Natural killer cell treated with Interleukin-12 subunit alpha and Interleukin-12 subunit beta and Interleukin-15 and Interleukin-18, amount 100 ng/mL, for 72 hours (primary cell): ENCODE measurements at places on chromosomes 7 and 10. TPM values are rescaled to one million over a fixed set of nuclear protein-coding genes. Genes with fewer than 3 reads are reported as not detected.

DNA sequence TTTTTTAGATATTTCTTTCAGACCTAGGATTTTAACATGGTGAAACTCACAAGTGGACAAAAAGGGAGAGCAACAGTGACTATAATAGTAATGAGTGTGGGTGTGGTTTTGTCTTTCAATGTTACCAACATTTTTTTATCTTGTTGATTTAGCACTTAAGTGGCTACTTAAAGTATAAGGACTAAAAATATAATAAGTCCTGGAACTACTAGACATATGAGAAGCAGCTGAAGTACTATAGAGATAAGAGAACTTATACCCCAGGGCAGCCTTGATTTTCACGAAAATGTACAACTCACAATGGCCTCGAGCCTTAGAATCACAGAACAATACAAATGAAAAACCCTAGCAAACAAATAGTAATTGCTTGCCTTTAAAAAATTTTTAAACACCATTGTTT is 1151.8 kb downstream of the TYW1 start:
- DNase-seq: no peak
- no peak overlapping the region for H3K27ac ChIP-seq
- no peaks in the 10 kb centered on the region for H3K4me1 ChIP-seq
- H3K36me3 ChIP-seq: peaks cover 6% of the 10 kb centered on the region
- H3K4me3 ChIP-seq: no peak overlapping the region

GRCh38 chr7:92534572-92534971 is 6.0 kb downstream of the RBM48 start:
- no peak overlapping the region for H3K4me3 ChIP-seq
- DNase-seq: no peak
- no peak overlapping the region for H3K27ac ChIP-seq
- H3K27me3 ChIP-seq: no peaks in the 10 kb centered on the region

DNA sequence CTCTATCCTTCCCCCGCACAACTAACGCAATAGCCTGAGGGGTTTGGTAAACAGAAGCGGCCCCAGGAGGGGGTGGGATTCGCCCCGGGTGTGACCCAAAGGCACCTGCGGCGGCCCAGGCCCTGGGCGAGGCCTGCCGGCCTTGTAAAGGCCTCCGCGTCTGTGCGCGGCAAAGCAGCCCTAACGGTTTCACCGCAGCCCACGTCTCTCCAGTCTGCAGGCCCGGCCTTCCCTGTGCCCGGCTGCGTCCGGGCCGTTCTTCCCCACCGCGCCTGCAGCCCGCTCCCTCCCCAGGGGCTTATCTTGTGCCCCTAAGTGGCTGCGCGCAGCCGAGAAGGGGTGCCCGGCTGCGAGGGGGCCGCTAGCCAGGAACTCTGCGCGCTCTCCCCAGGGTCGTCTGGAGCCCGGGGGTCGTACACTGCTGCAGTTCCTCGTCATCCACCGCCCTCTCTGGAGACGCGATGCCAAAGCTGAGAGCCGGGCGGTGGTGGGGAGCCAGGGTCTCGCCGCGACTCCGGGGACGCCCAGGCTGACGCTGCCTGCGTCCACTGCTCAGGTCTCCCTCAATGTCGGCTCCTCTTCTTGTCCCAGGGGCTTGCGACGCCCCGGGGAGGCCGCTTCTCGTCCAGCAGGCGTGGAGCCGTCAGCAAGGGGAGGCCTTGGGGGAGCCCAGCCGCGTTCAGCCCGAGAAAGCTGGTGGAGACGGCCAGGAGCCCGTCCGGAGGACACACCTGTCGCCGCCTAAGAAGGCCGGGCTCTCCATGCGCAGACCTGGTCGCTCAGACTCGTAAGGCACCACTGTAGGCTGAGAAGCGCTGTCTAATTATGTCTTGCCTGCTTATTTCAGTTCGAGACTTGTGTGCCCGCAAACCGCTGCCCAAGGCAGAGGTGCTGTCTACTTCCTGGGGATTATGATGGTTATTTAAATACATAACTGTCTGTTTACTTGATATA is 132.3 kb downstream of the SPAG6 start:
- DNase-seq: no peak
- no peak overlapping the region for H3K27ac ChIP-seq
- peaks cover 33% of the 10 kb centered on the region for H3K4me1 ChIP-seq
- peaks cover 46% of the 10 kb centered on the region for H3K27me3 ChIP-seq

- H3K27ac ChIP-seq: no peak overlapping the region
- no peaks in the 10 kb centered on the region for H3K27me3 ChIP-seq
- H3K36me3 ChIP-seq: peaks cover 4% of the 10 kb centered on the region
These were observed 410.5 kb downstream of the PAXIP1 start for GRCh38 chr7:154592388-154592787.

DNA sequence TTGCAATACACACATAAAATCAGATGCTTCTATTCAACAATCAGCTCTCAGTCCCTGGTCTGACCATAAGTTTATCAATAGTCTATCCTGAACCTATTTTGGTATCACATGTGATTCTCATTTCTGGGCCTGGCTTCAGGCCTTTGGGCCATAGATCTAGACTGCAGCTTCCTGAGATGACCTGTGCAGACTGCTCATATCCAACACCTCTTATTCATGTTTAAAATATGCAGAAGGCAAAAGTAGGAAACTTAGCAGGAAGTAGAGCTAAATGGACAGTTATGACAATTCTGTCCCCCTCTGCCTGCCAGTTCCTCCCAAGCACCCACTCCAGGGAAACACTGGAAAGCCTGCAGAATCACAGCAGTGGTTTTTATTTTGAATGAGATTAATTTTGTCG is 53.3 kb downstream of the C7orf25 start:
- H3K4me1 ChIP-seq: no peaks in the 10 kb centered on the region
- H3K4me3 ChIP-seq: no peak overlapping the region
- H3K36me3 ChIP-seq: peaks cover 11% of the 10 kb centered on the region
- H3K27ac ChIP-seq: no peak overlapping the region

DNA sequence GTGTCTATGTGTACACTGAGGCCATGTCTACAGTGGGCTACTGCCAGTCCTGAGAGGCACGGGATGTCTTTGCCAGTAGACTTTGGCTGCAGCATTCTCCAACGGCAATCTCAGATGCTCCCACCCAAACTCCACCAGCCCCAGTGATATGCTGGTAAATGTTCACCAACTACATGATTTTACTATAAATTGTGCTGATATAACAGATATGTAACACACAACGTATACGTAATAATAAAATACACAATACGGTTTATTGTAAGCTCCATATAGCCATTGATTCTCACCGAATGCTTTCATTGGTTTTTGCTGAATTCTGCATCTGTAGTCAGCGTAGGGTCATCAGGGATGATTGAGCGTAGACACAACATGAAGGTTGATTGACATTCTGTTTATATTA is 47.3 kb upstream of the C7orf33 start:
- H3K27ac ChIP-seq: no peak overlapping the region
- H3K36me3 ChIP-seq: no peaks in the 10 kb centered on the region
- peaks cover 4% of the 10 kb centered on the region for H3K27me3 ChIP-seq
- no peak overlapping the region for H3K4me3 ChIP-seq

DNA sequence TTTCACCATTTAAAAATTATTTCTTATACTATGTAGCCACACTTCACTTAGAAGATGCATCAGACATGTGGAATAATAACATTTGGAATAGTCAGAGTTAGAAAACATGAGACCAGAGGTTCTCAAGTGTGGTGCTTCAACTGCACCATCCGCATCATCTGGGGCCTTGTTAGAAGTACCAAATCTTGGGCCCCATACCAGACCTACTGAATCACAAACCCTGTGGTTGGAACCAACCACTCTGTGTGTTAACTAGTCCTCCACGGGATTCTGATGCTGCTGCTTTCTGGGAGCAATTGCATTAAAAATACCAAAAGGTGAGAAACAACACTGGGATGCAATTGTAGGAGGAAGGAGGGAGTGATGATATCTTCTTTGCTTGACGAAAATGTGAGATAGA is 125.2 kb downstream of the GNAT3 start:
- no peaks in the 10 kb centered on the region for H3K4me1 ChIP-seq
- no peak overlapping the region for H3K4me3 ChIP-seq
- no peak for DNase-seq
- H3K27me3 ChIP-seq: no peaks in the 10 kb centered on the region
- H3K27ac ChIP-seq: no peak overlapping the region

DNA sequence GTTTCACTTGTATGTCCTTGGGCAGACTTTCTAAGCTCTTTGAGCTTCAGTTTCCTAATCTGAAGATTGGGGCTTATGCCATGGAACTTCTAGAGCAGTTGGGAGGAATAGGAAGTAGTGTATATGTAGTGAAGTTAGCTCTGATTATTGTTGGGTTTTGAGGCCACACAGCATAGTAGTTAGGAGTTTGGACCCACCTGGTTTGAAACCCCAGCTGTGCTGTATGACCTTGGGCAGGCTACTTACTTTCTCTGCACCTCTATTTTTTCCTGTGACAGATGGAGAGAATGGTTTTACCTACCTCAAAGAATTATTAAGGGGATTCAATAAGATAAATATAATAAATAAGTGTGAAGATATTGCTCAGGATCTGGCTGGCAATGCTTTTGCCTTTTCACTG is 61.4 kb upstream of the ADRB1 start:
- peaks cover 8% of the 10 kb centered on the region for H3K4me1 ChIP-seq
- H3K27ac ChIP-seq: no peak overlapping the region
- peaks cover 4% of the 10 kb centered on the region for H3K27me3 ChIP-seq
- no peaks in the 10 kb centered on the region for H3K36me3 ChIP-seq

DNA sequence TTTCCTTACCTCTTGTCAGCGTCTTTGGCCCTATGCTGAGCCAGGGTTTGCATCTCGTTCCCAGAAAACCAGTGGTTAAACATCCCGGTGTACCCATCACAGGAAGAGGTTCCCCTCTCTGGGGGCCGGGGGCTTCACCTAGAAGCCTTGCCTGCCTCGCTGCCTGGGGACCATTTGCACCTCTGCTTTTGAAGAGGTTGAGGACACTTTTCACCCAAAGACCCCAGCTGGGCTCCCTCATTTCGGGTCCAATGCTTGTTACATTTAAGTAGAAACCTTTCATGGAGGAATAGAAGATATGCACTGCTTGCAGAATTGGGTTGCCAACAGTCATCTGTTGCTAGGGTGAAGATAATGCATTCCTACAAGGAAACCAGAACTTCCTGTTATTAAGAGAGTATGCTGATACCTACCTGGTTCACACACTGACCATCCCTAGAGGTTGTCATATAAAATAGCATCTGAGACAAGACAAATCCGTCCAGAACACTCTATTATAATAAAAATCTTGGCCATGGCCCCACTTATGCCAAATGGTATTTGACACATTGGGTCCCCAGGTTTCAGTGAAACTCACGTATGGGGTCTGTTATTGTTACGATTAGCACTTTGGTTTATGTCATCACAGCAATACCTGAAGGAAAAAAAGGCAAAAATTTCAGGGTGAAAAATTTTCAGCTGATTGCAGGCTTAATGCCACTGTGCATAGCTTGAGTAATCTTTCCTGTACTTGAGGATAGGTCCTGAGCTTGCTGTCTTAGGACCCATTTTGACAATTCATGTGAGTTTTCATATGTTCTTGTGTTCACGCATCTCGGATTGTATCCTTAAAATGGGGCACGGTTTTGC is 917 bp downstream of the ZNF365 start:
- H3K27ac ChIP-seq: no peak overlapping the region
- DNase-seq: no peak
- peaks cover 3% of the 10 kb centered on the region for H3K27me3 ChIP-seq
- no peaks in the 10 kb centered on the region for H3K36me3 ChIP-seq
- peak overlapping the region; percentile 88 for H3K4me3 ChIP-seq

- H3K4me3 ChIP-seq: no peak overlapping the region
- no peaks in the 10 kb centered on the region for H3K36me3 ChIP-seq
- DNase-seq: no peak
- no peak overlapping the region for H3K27ac ChIP-seq
These were observed 15.1 kb downstream of the TTYH3 start for GRCh38 chr7:2646680-2647571.

GRCh38 chr10:124647421-124648130 is 96.6 kb downstream of the FAM53B start:
- peaks cover 69% of the 10 kb centered on the region for H3K4me1 ChIP-seq
- peak overlapping the region; percentile 67 for H3K27ac ChIP-seq
- no peak for DNase-seq
- peak overlapping the region; percentile 93 for H3K4me3 ChIP-seq
- no peaks in the 10 kb centered on the region for H3K36me3 ChIP-seq

DNA sequence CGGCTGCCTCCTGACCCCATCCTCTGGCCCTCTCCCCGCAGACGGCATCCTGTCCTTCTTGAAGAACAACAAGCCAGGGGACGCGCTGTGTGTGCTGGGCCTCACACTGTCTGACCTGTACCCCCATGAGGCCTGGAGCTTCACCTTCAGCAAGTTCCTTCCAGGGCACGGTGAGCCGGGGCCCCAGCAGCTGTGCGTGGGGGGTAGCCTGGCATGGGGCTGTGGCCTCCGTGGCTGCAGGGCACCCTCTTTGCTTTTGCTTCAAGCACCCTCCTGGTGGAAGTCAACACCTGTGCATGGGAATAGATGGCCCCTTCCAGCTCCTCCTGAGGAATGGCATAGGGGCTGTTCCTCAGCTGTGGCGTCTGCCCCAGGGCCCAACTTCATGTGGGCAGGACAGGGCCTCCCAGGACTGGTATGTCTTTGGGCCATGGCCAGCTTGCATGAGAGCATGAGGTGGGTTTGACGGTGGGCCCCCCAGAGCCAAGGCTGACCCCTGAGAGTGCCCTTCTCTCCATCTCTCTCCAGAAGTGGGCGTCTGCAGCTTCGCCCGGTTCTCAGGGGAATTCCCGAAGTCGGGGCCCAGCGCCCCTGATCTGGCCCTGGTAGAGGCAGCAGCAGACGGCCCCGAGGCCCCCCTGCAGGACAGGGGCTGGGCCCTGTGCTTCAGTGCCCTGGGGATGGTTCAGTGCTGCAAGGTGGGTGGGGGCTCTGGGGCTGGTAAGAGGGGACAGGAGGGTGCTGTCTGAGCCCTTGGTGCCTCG is 20.7 kb downstream of the AMZ1 start:
- H3K27ac ChIP-seq: no peak overlapping the region
- DNase-seq: no peak
- no peaks in the 10 kb centered on the region for H3K36me3 ChIP-seq
- H3K27me3 ChIP-seq: peaks cover 20% of the 10 kb centered on the region
- H3K4me3 ChIP-seq: no peak overlapping the region
- H3K4me1 ChIP-seq: peaks cover 19% of the 10 kb centered on the region

- peaks cover 7% of the 10 kb centered on the region for H3K27me3 ChIP-seq
- no peak for DNase-seq
- no peaks in the 10 kb centered on the region for H3K36me3 ChIP-seq
- no peak overlapping the region for H3K4me3 ChIP-seq
- peak overlapping the region; percentile 31 for H3K27ac ChIP-seq
These were observed 28.3 kb upstream of the GNA12 start for GRCh38 chr7:2872296-2872874.

The PON1 gene
- not detected for total RNA-seq

The SERPINE1 gene
- total RNA-seq: not detected

The ZNF716 gene
- not detected for total RNA-seq

The MKI67 gene
- 141 TPM for total RNA-seq

The INSYN2A gene
- total RNA-seq: not detected

The ZNF32 gene
- total RNA-seq: 4.9 TPM

The ZNF365 gene
- 0.86 TPM for total RNA-seq
